ENCODE measurements at places on chromosomes 1 and 21. TPM values are rescaled to one million over a fixed set of nuclear protein-coding genes. Genes with fewer than 3 reads are reported as not detected.

DNA sequence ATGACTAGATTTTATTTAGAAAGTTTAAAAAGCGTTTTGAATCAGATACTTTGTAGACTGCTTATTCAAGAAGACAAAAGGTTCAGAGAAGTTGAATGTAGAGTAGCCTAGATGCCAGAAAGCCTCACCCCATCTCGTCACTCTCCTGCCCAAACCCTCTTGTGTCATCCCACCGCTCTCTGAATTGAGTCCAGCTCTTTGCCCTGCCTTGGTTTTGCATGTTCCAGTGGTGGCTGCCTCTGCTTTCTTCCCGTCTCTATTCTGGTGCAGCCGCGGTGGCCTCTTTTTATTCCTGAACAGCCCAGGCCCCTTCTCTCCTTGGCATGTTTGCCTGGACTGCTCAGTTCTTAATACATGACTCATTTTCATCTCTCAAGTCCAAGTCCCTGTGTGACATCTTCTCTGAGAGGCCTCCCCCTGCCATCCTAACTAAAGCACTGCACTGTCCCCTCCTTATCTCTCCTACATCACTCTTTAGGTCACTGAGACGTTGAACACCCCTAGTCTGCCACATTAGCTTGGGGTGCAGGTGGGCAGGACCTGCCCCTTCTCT is 22.9 kb downstream of the PRDM2 start:
- no peak for DNase-seq

The CFHR5 gene
- not detected for total RNA-seq

The TRIM45 gene
- 7.2 TPM for total RNA-seq

- DNase-seq = no peak
Measured at GRCh38 chr1:227729881-227730629, 5.0 kb downstream of the JMJD4 start.

DNA sequence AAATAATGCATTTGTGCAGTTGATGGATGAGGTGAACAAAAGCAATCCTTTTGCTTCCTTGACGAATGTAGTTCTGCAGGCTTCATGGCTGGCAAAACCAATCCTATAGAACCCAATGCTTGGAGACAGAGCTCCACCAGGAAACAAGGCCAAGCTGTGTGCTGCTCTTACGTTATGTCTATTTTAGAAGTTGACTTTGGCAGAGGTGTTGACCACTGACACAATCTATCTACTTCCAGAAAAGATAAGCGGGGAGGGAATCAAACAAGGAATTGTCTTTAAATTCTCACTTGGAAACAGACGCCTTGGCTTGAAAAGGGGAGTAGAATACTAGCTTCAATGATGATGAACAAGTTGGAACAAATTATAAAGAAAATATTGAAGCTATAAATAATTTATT is 211.2 kb downstream of the SETD4 start:
- no peak for DNase-seq

DNA sequence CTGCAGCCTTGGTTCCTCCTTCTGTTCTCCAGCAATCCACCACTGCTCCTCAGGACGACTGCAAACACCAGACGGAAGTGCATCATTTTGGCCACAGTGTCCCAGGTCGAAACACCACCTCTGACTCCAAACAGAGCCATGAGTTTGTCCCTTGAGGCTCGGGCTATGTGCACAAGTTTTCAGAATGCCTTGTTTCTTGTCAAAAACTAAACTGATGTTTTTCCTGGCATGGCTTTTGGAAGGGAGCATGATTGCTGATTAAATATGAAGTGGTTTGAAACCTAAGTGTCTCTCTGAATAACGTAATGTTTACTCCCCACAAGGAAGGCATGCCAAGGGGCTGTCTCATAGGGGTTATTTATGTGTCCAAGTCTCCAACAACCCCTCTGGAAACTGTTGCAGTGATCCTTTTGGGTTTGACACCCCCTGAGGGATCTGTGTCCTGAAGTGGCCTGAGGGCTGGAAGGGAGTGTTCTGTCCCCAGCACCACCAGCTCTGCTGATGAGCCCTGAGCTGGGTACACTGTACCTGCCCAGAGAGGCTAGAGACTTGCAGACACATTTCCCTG is 132.7 kb downstream of the PLPP3 start:
- no peak for DNase-seq

The CYB5RL gene
- total RNA-seq = 7.8 TPM

The WDR64 gene
- not detected for total RNA-seq

The LCE1D gene
- not detected for total RNA-seq

DNA sequence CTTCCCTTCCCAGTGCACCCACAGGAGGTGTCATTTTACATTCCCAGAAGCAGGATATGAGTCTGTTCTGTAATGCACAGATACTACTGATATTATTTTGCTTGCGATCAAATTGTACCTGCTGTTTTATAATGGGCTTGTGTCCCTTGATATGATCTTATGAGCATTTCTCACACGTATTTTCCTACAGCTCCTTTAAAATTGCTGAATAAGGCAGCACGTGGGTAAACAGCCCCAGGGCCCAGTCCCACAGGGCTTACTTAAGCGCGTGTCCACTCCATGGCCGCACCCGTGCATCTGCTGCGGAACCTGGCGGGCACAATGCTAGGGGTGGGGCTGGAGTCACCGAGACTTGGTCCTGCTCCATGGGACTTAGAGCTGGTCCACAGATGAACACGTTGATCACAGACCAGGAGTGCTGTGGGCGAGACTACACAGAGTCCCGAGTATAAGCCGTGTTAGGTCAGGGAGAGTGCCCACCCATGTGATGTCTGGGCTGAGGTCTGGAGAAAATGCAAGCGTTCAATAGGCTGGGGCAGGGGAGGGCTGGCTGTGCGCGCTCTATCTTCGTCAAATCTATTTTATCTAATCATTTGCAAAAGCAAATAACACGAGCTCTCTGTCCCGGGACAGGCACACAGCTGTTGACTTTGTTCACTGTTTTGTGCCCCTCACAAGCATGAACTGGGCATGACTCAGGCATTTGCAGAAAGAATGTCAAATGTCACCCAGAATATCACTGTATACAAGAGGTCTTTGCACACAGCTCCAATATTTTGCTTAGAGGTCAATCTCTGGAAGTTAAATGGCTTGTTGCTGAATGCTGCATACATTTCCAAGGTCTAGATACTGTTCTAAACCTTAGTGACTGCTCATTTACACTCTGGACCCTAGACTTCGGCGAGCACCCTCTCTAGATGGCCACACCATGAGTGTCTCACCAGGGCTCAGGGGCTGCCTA is 119.3 kb downstream of the CRYAA start:
- peak; percentile 52 for DNase-seq

DNA sequence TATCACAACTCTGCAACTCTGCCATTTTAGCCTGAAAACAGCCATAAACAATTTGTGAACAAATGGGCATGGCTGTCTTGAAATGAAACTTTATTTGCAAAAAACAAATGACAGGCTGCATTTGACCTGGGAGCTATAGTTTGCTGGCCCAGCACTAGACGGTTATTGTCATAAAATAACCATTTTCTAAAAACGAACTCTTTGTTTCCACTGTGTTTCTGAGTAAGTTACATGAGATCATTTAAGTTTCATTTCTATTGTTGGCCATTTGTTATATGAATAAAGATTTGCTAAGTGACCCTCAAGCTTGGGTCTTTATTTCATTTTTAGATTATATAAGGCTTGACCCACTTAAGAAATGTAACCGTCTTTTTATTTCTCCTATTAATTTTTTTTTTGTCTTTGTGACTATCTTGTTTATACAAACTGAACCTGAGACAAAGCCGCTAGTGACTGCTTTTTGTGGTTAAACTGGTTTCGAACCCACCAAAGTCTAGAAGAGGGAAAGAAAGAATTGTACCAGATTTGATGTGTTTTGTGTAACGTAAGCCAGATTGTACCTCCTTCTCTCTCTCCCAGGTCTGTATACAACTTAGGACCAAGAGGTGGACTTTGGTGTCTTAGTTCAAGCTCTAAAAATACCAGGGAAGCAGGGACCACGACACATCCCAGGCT is 12.9 kb upstream of the KCNJ15 start:
- no peak for DNase-seq

DNA sequence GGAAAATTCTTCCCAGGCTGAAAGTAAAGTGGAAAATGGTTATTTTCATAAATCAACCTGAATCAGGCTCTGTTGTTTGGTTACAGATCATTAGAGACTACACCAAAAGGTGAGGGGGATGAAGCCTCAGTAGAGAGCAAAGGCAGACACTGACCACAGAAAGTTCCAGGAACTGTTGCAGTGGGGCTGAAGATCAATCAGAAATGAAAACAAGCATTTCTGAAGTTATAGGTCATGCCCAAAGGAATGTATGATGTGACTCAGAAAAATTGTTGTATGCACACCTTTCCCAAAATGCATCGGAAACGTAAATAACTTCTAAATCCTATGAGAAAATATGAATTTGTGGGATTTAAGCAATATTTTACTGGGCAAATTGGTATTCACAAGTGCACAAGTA is 63.3 kb downstream of the FYB2 start:
- DNase-seq = no peak

- no peak for DNase-seq
Measured at GRCh38 chr1:201356236-201356635, 21.2 kb downstream of the TNNT2 start.

DNA sequence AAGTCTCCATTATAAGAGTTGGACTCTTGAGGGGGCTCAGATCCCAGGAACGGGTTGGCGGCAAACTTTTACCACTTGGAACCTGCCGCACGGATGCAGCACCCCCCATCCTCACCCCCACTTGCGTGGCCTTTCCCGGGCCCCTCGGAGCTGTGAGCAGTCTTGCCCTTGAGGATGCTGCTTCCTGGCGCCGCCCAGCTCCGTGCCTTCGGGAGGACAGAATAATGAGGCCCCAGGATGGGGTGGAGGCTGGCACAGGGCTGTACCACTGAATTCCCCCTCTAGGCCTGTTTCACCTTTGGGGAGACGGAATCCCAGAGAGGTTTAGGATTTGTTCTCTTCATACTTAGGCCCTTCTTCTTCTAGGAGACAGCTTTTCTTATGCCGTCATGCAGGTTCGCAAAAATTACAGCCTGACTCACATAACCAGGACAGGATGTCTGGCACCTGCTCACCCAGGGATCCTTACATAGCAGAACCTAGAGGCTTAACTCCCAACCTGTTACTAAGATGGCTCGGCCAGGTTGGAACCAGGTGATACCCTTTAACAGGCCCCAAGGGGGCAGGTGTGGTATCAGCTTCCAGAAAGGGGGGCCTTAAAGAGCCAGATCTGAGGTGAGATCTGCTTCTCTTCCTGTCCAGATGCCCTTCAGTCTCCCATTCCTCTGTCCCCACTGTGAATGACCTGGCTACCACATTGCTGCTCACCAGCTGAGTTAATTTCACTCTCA is 1.5 kb downstream of the TRNP1 start:
- no peak for DNase-seq

GRCh38 chr1:246971090-246971721 is 36.7 kb downstream of the ZNF695 start:
- peak; percentile 24 for DNase-seq

The BTBD8 gene
- total RNA-seq = 8.5 TPM

DNA sequence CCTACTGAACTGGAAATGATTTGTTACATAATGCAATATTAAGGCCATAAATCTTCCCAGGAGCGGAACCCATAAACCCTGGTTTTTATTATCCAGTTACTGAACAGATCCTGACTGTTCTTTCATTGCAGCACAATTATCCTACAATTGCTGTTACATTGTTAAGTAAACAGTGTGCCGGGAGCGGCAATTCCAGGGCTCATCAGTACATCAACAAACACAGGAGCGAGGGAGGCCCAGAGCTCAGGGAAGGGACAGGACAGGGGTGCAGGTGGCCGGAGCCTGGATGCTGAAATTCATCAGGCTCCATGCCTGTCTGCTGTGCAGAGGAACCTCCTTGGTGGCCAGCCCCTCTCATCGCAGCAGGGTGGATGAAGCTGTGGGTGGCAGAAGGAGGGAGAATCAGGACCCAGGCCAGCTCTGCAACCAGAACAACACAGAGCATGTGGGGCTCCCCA is 544.7 kb downstream of the NPHP4 start:
- DNase-seq = no peak

GRCh38 chr1:19080721-19081120 is 124.2 kb upstream of the IFFO2 start:
- DNase-seq = no peak

Measured in mucosa of gallbladder (tissue), 1 donor.